ENCODE measurements at places on chromosomes 3 and 15.

- DNase-seq, result peak; percentile 22
These were observed 524 bp upstream of the TOPBP1 start for GRCh38 chr3:133662278-133662651.

DNA sequence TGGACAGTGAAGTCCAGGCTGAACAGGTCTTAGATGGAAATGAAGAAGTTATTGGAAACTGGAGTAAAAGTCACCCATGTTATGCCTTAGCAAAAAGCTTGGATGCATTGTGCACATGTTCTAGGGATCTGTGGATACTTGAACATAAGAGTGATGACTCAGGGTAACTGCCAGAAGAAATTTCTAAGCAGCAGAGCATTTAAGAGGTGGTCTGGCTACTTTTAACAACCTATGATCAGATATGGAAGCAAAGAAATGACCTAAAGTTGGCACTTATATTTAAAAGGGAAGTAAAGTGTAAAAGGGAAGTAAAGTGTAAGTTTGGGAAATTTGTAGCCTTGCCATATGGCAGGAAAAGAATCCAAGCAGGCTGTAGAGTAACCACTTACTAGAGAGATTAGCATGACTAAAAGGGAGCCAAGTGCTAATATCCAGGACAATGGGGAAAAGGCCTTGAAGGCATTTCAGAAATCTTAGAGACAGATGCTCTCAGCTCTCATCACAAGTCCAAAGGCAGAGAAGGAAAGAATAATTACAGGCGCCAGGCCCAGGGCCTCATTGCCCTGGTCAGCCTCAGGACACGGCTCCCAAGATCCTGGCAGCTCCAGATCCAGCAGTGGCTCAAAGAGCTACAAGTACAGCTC lies 73.9 kb upstream of the KCNH8 start:
- peak; percentile 70 for DNase-seq

DNA sequence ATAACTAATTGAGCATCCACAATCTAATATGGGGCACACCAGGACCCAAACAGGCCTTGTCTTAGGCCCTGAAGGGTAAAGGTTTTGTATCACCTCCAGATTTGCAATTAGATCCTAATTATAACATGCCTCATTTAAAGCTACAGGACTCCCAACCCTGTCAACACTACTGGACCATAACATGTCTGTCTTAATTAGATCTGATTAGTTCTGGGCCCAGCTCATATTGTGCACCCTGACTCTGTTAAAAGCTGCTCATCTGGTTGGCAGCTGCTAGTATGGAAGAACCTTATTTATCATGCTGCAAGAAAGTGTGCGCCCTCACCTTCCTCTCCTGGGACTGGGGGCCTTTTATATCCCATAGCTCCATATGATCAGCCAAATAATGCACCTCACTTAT lies 457.8 kb downstream of the ROBO1 start:
- DNase-seq, result no peak

DNA sequence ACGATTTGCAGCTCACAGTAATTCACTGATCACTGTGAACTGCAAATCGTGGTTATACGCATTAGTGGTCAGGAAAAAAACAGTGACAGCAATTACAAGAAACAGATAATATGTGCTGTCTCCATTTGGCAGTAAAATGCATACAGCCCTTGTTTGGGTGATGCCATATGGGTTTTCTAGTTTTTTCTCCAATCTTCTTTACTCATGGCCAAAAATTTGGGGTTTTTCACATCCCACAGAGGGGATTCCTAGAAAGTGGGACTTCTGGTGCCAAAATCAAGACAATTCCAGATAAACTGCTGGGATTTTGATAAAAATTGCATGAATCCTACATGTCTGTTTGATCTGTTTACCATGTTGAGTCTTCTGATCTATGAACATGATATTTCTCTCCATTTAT lies 15.6 kb downstream of the NDN start:
- no peak for DNase-seq

- DNase-seq, result no peak
These were observed 286.4 kb downstream of the TBC1D5 start for GRCh38 chr3:17456046-17456445.

DNA sequence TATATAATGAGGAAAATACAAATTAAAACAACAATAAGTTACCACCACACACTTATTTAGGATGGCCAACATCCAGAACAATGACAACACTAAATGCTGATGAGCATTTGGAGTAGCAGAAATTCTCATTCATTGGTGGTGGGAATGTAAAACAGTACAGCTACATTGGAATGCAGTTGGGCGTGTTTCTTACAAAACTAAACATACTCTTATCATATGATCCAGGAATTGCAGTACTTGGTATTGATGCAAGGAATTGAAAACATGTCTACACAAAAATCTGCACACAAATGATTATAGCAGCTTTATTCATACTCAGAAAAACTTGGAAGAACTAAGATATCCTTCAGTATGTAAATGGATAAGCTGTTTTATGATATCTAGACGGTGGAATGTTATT lies 594.2 kb downstream of the ZBBX start:
- no peak for DNase-seq

GRCh38 chr3:106381939-106382335 lies 513.1 kb upstream of the CBLB start:
- no peak for DNase-seq

- peak; percentile 56 for DNase-seq
These were observed 49.5 kb downstream of the ABTB1 start for GRCh38 chr3:127722091-127722784.

DNA sequence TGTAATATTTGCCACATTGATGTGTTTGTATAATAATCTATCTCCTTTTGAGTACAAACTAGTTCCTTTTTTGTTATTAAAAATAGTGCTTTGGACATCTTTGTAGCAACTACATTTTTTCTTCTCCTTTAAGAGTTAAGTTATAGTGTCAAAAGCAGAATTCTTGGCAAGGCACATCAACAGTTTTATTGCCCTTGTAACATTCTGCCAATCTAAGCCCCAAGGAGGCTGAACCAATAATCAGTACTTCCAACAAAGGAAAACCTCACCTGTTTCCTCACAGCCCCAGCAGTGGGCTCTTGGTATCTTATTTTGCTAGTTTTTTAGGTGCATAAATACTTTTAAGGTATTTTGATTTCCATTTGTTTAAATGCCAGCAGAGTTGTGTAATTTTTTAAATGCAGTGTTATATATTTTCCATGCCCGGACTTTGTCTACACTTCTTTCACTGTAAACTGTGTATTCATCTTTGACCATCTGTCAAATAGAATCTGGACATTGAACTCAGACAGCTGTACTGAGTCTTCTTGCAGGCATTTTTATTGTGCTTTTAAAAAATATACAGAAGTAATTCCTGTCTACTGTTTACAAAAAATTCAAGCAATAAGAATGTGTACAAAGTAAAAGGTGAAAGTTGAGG lies 101.0 kb downstream of the MYLK start:
- no peak for DNase-seq

GRCh38 chr3:2523281-2523836 lies 424.7 kb downstream of the CNTN4 start:
- no peak for DNase-seq

- DNase-seq, result peak; percentile 82
These were observed 16.5 kb upstream of the MUSTN1 start for GRCh38 chr3:52851348-52851747.

- DNase-seq, result no peak
These were observed 205.4 kb upstream of the UBE2E1 start for GRCh38 chr3:23600167-23600871.

DNA sequence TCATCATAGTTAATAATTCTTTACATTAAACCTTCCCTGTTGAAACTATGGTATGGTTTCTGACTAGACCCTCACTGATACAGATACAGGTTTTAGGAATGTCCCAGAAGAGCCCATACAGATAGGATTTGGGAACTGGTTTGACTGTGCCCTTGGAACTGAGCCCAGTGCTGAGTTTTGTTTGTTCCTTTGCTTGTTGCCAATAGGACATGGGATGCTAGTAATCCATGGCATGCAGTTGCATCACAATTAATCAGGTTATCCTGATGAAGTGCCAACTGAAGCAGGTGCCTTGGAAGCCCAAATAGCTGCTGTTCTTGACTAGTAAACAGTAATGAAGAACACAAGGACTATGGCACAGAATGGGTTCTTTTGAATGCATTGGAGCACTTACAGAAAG lies 230.6 kb downstream of the NEK10 start:
- no peak for DNase-seq

- DNase-seq, result no peak
These were observed 30.5 kb upstream of the RAB6B start for GRCh38 chr3:133925960-133926735.

GRCh38 chr15:78087951-78088772 lies 4.2 kb upstream of the SH2D7 start:
- no peak for DNase-seq

- DNase-seq, result no peak
These were observed 145.3 kb upstream of the IQSEC1 start for GRCh38 chr3:13218541-13218908.

DNA sequence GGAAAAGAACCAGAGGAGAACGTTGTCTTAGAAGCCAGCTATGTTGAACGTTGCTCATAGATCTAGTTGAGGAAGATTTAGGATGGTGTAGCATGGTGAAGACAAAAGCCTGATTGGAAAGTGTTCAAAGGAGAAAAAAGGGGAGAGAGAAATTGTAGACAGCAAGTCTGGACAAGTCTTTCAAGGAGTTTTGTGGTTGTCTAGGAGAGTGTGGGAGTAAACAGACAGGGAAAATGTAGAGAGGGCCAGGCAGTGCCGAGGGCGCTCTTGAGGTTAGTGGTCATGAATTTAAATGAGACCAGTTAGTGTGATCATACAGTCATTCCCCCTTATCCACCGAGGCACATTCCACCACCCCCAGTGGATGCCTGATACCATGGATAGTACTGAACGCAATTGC lies 167.5 kb upstream of the IL12A start:
- DNase-seq, result no peak

GRCh38 chr3:102259663-102260062 lies 175.2 kb upstream of the ZPLD1 start:
- no peak for DNase-seq

DNA sequence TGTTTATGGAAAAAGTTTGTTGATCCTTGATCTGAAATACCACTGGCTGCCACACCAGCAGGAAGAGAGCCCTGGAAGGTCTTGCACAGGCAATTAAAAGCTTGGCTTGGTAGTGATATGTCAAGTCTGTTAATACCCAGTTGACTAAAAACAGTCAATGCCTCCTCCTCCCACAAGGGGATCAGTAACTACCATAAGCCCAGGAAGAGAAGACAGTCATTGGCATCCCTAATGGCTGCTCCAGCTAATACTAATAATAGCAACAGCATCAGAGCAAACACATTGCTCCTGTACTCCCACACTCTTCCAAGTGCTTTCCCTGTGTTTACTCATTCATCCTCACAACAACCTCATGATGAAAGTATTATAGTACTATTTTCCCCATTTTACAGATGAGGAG lies 528.6 kb downstream of the TAFA4 start:
- DNase-seq, result no peak

DNA sequence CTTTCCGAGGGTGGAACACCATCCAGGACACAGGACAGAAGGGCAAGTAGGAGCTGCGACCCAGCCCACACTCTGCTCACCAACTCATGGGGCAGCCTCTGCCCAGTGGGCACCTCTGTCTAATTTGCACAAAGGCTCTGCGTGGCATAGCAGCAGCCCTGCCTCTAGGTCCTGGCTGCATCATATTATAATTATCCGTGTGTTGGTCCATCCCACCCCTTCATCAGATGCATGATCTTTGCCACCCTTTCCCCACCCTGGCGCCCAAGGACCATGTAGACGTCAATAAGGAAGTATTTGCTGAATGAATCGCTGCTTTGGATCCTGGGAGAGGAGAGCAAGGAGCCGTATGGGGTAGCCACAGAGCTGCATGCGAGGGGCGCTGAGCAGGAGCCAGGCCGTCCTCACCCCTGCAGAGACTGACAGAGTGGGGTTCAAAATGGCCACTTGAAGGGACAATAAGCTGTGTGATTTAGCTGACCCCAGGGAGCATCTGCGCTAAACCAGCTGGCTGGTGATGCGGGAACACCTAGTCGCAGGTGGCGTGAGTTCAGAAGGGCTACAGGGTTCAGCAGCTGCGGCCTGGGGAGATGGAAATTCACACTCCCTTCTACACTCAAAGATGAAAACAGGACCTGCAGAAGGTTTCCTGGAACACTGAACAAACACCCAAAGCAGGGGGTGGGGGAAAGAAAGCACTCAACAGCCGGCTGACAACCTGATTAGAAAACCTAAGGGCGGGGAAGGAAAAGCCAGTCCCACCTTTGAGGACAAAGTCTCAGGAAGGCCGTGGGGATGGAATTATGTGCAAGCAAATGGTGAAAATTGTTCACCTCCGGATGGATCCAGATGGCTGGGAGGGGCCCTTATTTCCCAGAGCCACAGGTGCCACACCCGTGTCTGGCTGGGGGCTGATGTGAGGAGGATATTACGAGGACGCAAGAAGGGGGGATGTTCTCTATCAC lies 6.4 kb downstream of the MGLL start:
- DNase-seq, result no peak

- no peak for DNase-seq
These were observed 289.0 kb downstream of the SLC9A9 start for GRCh38 chr3:143559296-143559695.

DNA sequence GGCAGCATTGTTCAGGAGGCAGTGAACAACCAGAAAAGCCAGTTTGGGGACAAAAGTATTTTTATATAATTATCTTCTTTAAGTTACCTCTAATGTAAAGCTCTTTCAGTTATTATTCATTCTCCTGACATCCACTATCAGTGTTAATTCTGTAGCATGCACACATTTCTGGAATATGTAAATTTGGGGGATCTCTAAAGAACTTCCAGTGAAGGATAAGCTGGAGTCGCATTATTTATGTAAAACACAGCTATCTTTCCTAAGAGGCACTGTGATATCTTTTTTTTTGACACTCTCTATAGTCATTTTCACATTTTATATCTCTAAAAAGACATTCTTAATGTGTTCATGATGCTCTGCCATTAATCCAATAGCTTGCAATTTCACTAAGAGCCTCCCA lies 26.7 kb downstream of the SATB1 start:
- DNase-seq, result no peak

DNA sequence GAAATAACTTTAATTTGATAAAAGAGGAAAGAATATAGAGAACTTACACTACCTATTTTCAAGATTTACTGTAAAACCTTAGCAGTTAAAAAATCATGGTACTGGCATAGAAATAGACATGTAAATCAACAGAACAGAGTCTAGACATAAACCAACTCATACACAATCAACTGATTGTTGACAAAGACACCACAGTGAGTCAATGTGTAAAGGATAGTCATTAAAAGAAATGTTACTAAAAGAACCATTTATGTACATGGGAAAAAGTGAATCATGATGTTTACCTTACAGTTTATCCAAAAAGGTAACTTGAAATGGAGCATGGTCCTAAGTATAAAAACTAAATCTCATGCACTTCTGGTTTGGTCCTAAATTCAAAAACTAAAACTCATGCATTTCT lies 847.4 kb downstream of the IGSF11 start:
- no peak for DNase-seq

DNA sequence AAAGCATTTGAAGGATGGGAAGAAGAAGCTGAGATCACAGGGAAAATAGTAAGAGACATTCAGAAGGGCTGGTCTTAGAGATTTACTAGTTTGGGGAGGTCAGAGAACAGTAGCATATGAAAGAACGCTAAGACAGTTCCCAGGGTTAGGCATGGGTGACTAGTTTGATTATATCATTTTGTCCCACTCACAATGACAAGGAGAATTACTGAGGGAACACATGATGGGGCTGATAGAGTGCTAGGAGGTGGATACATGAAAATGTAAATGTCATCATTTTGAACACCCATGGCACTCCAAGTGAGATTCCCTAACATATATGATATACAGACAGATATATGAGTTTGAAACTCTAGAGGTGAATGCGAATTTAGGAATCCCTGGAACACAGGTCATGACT lies 9.3 kb upstream of the TARS3 start:
- DNase-seq, result no peak

GRCh38 chr3:132592216-132592615 lies 4.9 kb upstream of the ACKR4 start:
- DNase-seq, result no peak
